ENCODE measurements at places on chromosomes 5 and 9.
A peak's percentile ranks its signal among the peaks of the same experiment; 100 is the strongest.

DNA sequence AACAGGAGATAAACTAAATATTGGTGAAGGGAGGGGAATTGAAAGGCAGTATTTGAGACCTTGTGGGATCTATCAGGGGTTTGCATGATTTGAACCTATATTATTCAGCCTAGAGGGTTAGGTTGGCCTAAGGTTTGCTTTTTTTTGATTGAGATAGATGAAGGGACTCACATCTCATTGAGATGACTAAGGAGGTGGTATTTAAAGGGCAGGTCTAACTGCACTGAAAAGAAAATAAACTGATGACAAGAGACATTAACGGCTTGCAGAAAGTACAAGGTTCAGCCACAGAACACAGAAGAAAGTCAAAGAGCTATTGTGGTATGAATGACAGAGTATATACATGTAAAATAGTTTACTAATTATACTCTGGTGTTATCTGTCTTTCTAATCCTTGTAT lies 412.7 kb downstream of the CDH10 start:
- no peak for DNase-seq

DNA sequence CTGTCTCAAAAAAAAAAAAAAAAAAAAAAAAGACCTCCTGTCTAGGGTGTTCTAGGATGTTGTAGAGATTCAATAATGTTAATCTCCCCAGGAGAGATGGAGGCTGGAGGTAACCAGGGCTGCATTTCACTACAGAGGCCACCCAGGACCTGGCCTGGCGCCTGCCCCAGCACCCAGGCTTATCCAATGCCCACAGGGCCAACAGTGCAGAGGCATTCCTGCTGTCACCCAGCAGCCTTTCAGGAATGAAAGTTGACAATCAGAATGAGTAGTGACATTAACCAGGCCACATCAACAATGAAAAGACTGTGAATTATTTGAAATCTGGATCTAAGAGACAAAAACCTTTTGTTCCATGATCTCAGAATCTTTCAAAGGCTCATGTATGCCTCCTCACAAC lies 36.2 kb upstream of the GABRP start:
- DNase-seq, result peak; percentile 17

DNA sequence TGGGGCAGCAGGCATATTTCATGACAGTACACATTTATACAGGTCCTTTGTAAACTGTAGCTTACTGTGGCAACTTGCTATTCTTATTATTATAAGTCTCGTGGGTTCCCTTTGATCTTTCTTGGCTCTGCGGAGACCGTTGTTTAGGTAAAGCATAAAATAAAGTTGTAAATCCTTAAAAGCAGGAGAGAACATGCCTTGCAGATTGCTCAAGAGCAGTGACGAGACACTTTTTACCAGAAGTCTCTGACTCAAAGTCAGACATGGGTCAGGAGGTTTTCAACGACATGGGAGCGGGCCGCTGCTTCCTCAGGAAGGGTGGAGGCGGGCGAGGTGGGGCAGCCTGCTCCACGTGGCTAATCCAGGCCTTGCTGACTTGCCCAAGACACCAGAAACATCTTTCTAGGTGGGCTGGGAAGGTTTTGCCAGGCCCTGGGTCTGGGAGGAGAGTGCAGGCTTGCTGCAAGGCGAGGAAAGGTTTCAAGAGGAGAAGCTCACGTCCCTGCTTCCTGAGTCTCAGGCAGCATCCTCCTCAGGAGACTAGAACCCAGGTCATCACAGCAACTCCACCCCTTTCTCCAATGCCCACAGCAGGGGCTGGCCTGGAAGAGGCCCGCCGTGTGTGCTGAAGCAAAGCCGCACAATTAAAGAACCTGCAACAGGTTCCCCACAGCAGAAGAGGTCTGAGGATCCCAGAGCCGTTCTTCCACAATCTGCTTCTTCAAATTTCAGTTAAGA lies 6.5 kb downstream of the TBC1D2 start:
- no peak for DNase-seq

DNA sequence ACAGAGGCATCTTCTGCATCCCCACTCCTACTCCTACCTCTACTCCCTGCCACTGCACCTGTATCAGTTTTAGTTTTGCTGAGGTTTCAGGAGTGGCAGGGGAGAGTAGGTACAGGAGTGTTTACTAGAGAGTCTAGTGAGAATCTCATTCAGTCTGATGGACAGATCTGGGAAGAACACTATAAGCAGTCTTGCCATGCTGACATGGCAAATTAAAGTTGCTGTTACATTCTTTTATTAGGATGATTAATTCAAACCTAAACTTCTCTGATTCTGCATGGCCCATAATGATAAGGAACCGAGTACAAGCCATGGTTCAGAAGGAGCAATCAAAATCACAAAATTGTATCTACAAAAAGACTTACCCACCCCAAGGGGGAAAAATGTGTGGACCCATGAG lies 7.4 kb downstream of the ARSK start:
- DNase-seq, result no peak

DNA sequence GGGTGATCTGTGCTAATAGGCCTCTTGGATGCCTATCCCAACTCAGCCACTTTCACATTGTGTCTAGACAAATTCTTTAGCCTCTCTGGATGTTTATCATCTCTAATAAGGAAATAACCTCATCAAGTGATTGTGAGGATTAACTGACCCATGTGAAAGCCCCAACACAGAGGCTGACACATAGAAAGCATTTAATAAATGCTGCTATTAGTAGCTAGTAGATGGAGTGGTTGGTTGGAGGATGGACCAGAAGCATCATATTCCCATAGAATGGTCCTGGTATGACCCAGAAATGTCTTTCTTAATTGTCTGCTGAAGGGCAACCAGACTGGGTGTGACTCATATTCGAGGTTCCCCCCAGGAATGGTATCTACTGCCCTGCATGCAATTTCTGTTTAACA lies 124.4 kb downstream of the PIK3R1 start:
- no peak for DNase-seq

DNA sequence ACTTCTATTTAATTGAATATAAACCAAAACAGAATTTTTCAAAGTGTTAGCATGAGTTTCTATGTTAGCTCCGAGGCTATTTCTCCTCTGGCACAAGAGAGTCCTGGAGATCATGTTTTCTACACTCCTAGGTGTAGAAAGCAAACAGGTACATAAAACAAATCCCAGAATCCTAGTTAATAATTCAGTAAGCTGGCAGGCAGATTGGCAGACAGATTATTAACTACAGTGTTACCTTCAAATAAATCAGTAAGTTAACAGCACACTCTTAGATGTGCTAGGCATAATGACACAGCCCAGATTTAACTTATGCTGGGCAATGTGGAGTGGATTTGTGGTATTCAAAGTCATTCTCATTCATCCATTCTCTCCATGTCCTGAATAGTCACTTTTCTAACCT lies 282.8 kb upstream of the RPS23 start:
- DNase-seq, result no peak

GRCh38 chr5:166708291-166708690 lies 1583.2 kb upstream of the WWC1 start:
- DNase-seq, result no peak

DNA sequence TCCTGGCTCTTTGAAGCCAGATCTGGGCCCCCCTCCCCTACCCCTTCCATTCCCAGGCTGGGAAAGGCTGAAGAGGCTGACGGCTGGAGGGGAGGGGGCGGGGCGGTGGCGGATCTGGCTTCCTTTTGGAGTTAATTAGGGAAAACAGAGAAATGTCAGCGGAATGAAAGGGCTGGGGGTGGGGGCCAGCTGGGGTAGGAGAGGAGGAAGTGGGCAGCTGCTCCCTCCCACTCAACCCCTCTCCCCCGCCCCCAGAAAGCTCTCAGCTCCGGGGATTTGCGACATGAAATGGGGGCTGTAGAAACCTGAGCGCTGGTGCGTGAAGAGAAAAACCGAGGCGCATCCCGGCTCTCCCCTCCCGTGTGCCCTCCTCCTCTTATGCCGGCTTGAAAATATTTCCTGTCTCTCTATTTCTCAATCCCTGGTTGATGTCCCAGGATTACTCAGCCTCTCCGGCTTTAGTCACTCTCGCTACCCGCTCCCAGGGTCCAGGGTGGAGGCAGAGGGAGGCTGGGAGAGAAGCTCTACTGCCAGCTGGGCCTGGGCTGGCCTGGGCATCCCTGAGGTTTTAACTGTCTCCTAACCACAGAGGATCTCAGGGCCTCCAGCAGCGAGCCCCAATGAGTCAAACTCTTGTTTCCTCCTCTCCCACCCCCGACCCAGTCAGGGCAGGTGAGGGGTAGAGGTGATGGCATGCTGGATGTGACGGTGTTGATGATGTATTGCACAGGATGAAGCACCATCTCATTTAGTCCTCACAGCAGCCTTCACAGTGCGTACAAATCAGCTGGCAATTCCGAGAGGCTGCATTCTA lies 20.1 kb downstream of the PCDHGC5 start:
- DNase-seq, result peak; percentile 77

DNA sequence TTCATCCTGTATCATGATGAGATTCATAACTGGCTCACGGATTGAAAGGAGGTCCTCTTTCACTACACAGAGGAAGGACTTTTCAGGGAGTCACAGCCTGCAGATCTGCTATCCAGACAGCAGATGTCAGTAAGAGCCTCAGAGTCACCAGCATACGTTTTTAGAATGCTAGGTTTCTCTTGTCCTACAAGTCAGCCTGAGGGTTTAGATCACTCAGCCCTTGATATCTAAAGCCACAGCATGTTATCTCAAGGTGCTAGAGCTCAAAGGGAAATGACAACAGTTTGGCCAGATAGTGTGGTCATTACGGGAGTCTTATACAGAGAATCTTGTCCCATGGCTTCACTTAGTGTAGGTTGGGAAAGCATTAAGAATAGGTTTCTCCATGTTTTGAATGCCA lies 30.9 kb upstream of the SLC46A2 start:
- peak; percentile 37 for DNase-seq

GRCh38 chr5:158431369-158432029 lies 572.6 kb upstream of the CLINT1 start:
- DNase-seq, result no peak

DNA sequence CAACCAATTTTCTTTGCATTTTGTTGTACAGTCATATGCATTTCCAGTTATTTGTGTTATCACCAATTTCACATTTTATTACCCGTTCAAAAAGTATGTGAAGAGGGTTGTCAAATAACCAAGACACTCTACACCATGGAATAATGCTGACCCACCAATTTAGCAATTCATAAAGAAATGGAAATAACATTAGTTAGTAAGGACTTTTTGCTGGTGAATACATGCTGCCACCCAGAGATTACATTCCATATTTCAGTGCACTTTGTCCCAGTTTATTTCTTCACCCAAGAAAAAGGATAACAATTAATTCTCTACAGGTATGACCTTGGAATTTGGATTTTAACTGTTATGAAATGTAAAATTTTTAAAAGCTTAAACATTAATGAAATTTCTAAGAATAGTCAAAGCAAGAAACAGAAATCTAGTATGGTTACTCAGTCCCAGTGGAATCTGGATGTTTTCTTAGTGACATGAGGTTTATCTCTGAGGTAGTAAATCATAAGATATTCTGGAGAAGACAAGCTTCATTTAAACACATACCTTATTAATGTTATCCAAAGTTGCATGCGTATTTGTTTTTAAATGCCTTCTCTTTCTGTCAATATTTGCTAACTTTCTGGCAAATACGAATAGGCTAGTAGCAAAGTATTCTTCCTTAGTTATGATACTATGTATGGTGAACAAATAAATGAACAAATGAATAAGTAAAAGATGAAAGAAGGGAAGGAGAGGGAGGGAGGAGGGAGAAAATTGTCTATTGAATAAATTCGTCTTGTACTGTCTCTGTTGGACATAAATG lies 100.6 kb downstream of the CETN3 start:
- DNase-seq, result no peak

- no peak for DNase-seq
Observed at GRCh38 chr9:36123515-36123914, 13.0 kb upstream of the GLIPR2 start.

DNA sequence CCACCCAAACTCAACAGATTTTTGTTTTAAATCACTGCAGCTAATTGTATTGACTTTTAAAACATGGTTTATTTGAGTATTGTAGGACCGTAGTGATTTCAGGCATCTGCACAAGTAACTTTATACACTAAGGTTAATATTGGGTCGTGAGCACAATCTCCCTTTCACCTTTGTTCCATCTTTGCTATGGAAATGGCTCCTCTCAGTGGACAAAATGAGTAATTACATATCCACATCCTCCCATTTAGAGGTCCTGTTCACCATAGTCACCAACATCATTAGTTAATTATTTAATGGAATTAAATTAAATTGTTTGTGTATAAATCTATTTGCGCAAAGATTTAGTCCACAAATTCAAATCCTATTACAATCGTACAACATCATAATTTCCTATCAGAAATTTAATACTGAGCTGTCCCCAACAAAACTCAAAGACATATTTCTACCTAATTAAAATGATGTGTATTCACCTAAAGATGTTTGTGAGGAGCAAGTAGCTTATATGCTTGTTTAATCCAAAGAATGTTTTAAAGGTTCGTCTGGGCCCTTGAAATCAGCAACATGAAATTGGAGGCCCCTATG lies 173.0 kb upstream of the DAPK1 start:
- no peak for DNase-seq

GRCh38 chr9:97759581-97760288 lies 62.6 kb upstream of the XPA start:
- DNase-seq, result no peak

DNA sequence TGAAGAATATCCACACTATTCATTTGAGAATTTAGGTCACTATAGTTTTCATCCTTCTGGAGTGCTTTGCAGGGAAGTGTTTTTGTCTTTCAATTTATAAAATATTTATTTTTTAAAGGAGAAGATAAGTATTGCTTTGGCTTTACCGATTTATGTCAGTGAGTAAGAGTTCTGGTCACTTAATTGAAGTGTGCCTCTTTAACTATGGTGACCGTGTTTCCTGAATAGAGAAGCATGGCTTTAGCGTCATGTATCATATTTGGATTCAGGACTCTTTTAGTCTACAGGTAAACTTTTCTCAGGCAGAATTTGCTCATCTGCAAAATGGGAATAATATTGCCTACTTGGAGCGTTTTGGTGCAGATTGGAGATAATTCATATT lies 902 bp downstream of the BDP1 start:
- DNase-seq, result no peak

GRCh38 chr5:168076561-168076991 lies 214.9 kb upstream of the WWC1 start:
- peak; percentile 80 for DNase-seq

Measured in H9 (cell line).